ENCODE measurements at places on chromosomes 3 and 15.

DNA sequence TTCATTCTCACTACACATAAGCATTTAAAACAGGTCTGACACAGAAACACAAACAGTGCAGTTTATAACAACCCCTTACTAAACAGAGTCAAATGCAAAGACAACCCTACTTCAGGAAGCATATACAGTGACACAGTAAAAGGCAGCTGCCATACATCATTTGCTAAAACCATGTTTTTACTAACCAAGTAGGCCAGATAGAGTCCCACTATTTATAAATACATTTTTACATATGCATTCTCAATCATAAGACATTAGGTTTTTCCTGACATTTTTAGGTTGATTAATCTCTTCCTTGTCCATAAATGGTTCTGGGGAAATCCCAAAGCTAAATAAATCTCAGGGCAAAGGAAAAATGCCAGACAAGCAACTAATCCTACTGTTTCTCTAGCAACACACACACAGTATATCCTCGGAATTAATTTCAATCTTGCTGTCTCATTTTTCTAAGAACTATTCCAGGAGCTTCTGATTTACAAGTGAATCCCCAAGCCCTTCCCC is 39.0 kb downstream of the CHAC1 start:
- DNase-seq: no peak

DNA sequence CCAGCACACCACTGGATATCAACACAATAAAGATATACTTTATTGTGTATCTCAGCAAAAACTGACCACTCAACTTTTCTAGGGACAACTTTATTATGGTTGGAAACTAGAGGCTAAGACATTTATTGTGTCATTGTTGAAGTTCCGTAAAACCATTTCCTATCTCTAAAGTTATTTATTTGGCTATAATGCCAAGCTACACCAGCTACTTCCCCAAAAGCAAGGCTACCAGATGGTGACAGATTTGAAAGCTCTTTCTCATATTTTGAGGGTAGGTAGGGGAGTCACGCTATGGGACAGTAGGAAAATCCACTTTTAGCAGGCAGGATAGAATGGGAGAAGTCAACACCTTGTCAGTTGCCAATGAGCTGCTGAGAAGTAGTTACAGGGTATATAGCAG is 834.6 kb upstream of the CFAP20DC start:
- DNase-seq: no peak

GRCh38 chr15:50265620-50266019 is at the start of gene HDC:
HDC (minus strand) TSS chr15:50265726; CDS start chr15:50265623, 103 bp downstream.
- DNase-seq: no peak

DNA sequence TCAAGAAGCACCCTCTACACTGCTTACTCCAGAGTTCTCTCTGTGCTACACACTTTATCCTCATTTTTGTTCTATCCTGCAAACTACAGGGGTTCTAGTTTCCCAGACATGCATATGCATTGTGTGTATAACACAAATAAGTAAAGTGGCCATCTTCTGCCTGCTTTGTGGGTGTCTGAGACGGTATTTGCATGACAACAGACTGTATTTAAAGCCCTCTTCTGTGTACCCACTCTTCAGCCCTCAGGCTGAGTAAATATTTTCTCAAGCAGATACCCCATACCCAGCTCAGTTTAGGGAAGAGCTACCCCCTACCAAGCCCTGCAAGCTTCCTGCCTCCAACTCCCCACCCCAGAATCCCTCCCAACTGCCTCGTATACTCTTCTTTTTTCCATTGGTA is 31.7 kb downstream of the SYNPR start:
- no peak for DNase-seq

DNA sequence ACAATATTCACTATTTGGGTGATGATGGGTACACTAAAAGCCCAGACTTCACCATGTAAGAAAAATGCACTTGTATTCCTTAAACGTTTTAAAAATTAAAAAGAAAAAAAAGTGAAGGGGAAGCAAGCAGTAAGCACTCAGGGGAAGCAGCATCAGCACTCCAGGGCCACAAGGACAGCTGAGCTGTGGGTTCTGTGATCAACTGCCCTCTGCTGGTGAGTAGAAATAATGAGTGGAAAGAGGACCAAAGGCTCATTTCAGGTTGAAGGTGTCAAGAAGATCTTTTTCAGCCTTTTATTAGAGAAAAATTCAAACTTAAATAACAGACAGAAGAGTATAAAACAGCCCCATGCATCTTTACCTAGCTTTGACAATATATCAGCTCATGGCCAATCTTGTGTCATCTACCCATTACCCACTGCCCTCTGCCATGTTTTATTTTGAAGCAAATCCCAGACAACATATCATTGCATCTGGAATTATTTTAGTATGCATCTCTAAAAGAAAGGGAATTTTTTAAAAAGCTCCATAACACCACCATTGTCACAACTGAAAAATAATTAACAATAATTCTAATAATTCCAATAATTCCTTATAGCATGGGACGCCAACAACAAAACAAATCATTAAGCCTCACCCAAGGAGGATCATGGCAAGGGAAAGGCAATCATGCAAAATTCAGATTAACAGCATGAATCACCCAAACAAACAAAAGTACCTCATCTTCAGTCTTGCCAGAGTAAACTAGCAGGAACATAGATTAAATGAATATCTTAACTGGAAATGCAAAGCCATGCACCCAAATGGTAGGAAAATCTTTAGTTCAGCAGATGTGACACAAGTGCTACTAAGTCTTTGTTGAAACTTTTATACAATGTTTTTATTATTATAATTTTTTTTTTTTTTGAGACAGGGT is 42.5 kb downstream of the TAMM41 start:
- DNase-seq: no peak

DNA sequence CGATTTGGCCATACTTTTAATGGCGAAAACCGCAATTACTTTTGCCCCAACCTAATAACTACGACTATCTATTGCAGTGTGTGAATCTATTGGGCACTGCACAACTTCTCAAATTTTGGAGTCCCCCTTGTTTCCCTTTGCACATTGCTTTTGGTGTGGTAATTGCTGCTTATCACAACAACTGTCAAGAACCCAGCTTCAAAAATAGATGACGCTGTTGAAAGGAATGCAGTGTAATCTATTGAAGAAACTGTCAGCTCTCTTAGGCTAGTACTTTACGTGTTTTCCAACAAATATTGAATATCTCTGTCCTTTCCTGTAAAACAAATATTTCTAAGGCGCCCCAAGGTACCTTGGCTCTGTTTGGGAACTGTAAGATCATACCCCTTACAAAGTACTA is 222.8 kb upstream of the UBE2E2 start:
- DNase-seq: no peak

DNA sequence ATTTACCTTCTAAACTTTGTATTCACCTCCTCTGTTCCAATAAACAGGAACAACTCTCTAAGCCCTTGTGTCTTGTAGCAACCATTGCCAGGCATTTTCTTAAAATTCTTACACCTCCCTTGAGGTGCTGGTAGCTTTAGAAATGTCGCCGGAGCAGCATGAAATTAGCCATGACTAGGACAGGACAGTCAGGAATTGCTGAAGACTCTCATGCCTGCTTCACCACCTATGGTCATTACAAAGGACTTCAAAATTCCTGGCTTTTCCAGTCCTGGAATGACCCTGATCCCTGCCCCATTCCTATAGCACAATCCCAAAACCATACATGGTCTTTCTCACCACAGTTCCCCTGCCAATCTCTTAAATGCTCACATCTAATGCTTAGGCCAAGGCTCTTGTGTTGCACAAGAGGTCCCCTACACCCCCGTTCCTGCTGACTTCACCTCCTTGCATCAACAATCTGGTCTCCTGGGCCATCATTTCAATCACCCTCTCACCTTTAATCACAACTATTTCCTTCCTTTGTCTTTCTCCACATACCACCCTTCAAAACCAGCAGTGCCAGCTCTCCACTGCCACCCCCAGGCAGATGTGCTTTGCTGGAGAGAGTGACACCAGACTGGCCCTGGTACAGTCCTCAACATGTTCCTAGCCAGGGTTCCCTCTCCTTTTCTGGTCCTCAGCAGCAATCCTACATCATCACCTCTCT is 113.2 kb upstream of the TJP1 start:
- DNase-seq: no peak

DNA sequence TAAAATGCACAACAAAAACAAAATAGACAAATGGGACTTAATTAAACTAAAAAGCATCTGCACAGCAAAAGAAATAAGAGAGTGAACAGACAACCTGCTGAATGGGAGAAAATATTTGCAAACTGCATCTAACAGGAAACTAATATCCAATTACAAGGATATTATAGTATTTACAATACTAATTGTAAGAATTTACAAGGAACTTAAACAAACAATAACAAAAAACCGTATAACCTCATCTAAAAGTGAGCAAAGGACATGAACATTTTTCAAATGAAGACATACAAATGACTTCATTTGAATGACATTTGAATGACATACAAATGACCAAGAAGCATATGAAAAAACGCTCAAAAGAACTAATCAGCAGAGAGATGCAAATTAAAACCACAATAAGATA is 66.4 kb downstream of the CSNK1G1 start:
- DNase-seq: no peak

GRCh38 chr3:87848003-87848402 is 210.8 kb downstream of the CGGBP1 start:
- DNase-seq: no peak

DNA sequence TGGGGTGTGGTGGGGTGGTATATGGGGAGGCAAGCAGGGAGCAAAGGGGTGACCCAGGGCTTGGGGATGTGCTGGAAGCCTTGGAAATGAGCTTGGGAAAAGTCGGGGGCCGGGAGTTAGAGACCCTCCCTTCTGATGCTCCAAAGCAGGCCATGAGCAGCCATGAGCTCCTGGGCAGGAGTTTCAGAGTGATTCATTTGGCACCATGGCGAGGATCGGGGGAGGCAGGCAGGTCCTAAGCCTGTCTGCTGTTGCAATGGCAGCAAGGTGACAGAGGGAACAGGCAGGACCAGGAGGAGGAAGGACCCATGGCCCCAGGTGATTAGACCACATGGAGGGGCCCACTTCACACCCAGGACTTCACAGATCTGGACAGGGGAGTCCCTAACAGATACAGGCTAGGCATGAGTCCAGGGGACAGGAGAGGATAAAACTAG is 21.3 kb downstream of the RGMA start:
- DNase-seq: no peak

- no peak for DNase-seq
Observed at GRCh38 chr3:188691004-188691403, 480.8 kb upstream of the TPRG1 start.

- DNase-seq: no peak
Observed at GRCh38 chr3:37223141-37223558, 48.8 kb upstream of the LRRFIP2 start.

- DNase-seq: peak; percentile 35
Observed at GRCh38 chr3:168002786-168003368, 92.8 kb downstream of the GOLIM4 start.

DNA sequence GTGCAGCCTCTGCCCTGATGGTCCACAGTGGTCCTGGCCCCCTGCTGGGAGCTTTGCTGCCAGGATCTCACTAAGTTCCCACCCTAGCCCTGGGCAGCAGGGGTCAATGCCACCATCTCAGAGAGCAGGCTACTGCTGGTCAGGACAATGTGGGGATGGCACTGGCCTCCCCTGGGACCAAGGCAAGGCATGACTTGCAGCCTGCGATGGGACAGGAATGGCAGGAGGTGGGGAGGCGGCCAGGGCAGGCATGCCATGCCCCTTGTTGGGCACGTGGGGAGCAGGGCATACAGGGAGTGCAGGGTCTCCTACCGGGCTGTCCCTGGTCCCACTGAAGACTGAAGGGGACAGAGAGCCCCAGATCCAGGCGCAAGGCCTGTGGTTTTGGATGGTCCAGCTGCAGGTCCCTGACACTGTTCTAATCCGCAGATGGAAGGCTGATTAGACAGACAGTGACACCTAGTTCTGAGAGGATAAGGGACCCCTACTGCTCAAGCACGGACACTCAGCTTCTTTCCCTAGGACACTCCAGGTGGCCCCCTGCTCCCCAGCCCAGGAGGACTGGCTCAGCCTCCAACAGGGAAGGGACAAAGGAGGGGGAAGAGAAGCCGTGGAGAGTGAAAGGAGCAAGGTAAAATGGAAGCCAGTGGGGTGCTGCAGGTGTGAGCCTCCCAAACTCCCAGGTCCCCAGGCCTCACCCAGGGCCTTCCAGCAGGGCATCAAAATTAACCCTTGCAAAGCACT is 69.2 kb upstream of the RPL32 start:
- DNase-seq: no peak

GRCh38 chr3:186142393-186142932 is 33.6 kb upstream of the ETV5 start:
- DNase-seq: no peak

GRCh38 chr15:80695911-80696661 is 976 bp downstream of the ABHD17C start:
- no peak for DNase-seq

GRCh38 chr3:462851-463250 is 266.3 kb downstream of the CHL1 start:
- DNase-seq: no peak

DNA sequence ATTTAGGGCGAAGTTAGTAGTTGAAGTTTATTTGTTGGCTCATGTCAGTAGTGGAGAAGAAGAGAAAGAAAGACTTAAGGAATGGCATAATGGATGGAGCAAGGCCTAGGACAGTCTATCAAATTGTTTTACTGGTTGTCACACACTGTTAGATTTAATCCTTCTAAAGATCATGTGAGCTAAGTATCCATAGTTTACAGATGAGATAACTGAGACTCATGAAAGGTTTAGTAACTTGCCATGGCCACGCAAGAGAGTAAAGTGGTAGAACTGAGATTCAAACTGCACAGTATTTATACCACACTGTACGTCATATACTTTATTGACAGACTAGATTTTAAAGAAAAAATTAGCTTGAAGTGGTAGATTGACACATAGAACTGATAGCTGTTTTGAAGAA is 11.4 kb downstream of the SPRED1 start:
- DNase-seq: no peak

DNA sequence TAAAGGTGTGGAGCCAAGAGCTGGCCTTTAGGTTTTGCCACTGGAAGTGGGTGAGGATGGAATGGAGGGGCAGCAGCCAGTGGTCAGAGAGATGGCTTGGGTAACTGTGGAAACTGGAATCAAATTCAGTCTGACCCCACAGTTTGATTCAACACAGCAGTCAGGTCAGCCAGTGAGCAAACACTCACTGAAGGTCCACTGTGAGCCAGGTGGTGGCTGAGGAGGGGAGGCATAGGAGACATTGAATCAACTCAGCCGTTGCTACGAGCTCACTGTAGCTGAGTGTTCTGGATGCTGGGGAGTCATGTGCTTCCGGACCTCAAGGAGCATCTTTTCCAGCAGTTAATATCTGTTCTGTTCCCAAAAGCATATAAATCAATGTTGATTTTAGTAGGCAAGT is 37.5 kb downstream of the LPP start:
- no peak for DNase-seq

GRCh38 chr3:158732856-158733200 is 571 bp upstream of the RARRES1 start:
- DNase-seq: no peak
